ENCODE measurements at places on chromosomes 2 and 18. TPM values are rescaled to one million over a fixed set of nuclear protein-coding genes. Genes with fewer than 3 reads are reported as not detected.

Gene ARHGAP28
- 2.9 TPM for total RNA-seq

Gene CNTNAP5
- total RNA-seq: not detected

Gene ABCG5
- not detected for total RNA-seq

Gene PSMA8
- total RNA-seq: not detected

Gene NMUR1
- total RNA-seq: not detected

Gene PSMG2
- total RNA-seq: 41.1 TPM

Gene MGAT4A
- total RNA-seq: 2.5 TPM

Gene CRYGC
- not detected for total RNA-seq

Gene SNORC
- 1.1 TPM for total RNA-seq

Gene LOXHD1
- not detected for total RNA-seq

Gene RRM2
- total RNA-seq: 217 TPM

Gene COBLL1
- total RNA-seq: 2.9 TPM

Gene CCDC121
- 1.8 TPM for total RNA-seq

Gene HOXD10
- total RNA-seq: 0.80 TPM

Gene TEX44
- not detected for total RNA-seq

Gene WDR12
- total RNA-seq: 75.9 TPM

Gene NEU2
- total RNA-seq: not detected

Gene UGT1A6
- total RNA-seq: not detected

Gene SLC16A14
- total RNA-seq: not detected

Gene MAP3K19
- total RNA-seq: not detected

Gene INO80B
- 30.3 TPM for total RNA-seq

Gene IL36A
- not detected for total RNA-seq

Gene REG1B
- not detected for total RNA-seq

Gene ASIC4
- total RNA-seq: 0.15 TPM

Gene HAAO
- total RNA-seq: not detected

Gene FAM110C
- total RNA-seq: 0.30 TPM

Gene ONECUT2
- 0.15 TPM for total RNA-seq

Gene ZNF516
- total RNA-seq: 12.5 TPM

Gene TSHZ1
- total RNA-seq: 10.2 TPM

Gene EVX2
- total RNA-seq: 0.05 TPM

Gene CRYGD
- total RNA-seq: not detected

Gene KCNIP3
- 2.7 TPM for total RNA-seq

Gene EPB41L3
- 5.2 TPM for total RNA-seq

Gene FOXI3
- total RNA-seq: not detected

Gene C2orf72
- total RNA-seq: 0.40 TPM

Gene DSG4
- total RNA-seq: not detected

Gene ANKRD30BL
- not detected for total RNA-seq

Gene BOLL
- not detected for total RNA-seq

Gene KCNG2
- total RNA-seq: not detected

Gene PTGR3
- 12.8 TPM for total RNA-seq

Gene GPR45
- not detected for total RNA-seq

Gene B3GNT7
- total RNA-seq: 47.2 TPM

Gene GFPT1
- 30.0 TPM for total RNA-seq

Gene INPP5D
- total RNA-seq: 0.72 TPM

Gene POTEC
- total RNA-seq: 0.88 TPM

Gene TAF4B
- total RNA-seq: 13.9 TPM

Gene KIF3C
- total RNA-seq: 21.8 TPM

Gene CYB5A
- 24.2 TPM for total RNA-seq

Gene MAL
- not detected for total RNA-seq

Gene CCDC102B
- total RNA-seq: 64.2 TPM
